GM12891 (cell line): ENCODE measurements at places on chromosomes 3 and 15.

DNA sequence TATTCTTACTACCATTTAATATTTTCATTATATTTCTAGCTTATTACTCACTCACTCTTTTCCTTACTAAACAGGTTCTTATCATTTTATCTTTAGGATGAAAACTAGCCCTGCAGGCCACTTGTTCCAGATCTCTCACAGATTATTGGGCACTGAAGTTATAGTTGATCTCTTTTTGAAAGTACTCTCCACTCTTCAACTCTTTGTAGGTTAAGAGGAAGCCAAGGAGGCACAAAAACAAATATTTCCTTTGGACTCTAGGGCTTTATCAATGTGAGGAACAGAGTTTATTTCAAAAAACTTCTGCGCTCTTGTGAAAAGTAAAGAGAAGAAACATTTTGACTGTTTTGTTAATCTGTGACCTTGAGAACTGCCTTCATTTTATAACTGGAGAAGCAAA is 96.0 kb upstream of the NPHP3 start:
- no peak for DNase-seq

GRCh38 chr3:149315694-149316093 is 17.7 kb downstream of the TM4SF18 start:
- no peak for DNase-seq

GRCh38 chr3:184639351-184639750 is 72.5 kb downstream of the MAGEF1 start:
- DNase-seq = no peak

GRCh38 chr15:89341316-89342005 is 6.8 kb upstream of the POLG start:
- DNase-seq = no peak

DNA sequence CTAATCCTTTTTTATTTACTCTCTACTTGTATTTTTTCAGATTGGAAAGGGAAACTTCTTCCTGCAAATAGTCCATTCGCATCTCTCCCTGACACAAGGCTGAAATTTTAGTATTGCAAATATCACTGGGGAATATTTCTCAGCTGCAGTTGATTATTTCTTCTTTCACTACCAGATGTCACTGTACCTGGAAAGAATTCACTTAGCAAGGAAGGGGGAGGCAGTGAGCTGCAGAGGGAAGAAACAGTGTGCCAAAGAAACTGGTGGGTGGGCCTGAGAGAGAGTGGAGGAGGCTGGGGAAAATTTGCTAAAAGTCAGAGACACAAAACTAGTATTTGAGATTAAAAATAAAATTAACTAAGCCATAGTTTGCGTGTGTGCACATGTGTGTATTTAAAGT is 142.3 kb upstream of the STT3B start:
- no peak for DNase-seq

DNA sequence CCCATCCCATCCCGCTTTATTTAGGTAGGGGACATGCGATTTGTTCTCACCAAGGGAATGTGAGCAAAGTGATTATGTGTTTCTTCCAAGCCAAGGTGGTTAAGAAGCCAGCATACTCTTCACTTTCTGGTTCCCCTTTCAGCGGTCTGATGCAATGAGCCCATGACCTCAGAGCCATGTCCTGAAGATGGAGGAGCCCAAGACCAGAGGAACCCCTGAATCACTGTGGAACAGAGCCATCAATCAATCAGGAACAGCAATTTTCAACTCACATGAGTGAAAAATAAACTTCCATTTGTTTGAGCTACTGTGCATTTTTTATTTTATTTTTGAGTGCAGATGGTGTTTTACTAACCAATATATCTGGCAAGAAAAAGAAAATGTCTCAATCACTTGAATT is 10.8 kb downstream of the THRB start:
- DNase-seq = no peak

DNA sequence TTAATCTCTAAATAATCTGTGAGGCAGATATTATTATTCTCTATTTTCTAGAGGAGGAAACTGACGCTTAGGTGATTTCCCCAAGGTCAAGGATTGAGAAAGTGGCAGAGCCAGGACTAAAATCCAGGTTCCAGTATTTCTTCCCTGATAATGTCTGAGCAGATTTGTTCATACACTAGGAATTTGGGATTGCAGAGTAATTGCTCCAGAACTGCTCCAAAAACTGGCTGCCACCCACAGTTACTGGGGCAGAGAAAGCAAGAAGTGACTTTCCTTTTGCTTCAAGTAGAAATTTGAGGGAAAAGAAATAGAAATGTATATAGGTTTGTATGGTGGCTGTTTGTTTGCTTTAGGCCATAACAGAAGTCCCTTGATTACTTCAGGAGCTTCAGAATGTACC is 60.6 kb downstream of the SLC12A8 start:
- no peak for DNase-seq

DNA sequence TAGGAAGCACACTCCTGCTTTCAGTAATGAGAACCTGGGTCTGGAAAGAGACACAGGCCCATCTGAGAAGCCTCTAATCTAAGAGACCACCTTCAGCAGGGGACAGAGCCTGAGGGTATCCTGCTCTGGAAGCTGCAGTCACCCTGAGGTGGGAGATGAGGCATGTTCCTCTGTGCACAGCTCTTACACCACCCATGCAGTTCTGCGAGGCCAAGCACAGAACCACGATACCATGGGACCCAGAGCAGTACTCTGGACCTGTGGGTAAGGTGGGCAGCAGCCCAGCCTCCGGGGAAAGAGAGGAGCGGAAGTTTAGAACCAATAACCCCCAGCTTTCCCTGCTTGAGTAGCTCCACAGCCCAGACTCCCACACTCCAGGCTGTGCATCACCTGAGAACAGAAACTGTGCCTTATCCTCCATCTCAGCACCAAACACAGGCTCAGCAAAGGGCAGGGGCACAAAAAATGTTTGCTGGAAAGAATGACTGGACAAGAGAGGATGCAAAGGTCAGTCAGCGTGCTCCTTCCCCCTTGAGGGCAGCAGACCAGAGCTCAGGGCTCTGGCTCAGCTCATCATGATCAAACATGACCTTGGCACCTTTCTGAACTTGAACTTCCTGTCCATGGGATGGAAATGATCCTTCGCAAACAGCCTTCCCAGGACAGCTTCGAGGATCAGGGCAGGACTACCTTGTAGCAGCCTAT is 43.1 kb downstream of the RBPMS2 start:
- DNase-seq = no peak

GRCh38 chr3:138578141-138578540 is 15.9 kb downstream of the CEP70 start:
- no peak for DNase-seq

GRCh38 chr3:23991683-23992628 is 46.9 kb downstream of the NR1D2 start:
- no peak for DNase-seq

DNA sequence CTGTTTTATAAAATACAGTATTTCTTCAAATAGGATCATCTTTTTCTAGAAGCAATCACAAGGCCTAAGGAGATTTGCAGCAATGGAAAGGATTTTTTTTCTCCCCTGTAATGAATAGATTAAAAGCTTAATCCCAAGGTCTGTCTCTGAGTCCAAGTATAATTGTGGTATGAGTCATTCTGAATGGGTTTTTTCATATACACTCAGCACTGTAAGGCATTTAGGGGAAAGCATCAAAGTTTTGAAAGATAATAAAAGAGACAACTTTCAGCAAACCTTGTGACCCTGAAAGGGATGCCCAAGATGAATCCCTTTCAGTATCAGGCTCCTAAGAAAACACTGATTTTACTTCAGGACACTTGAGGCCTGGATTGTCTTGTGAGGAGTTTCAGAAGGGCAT is 23.3 kb upstream of the LARS2 start:
- no peak for DNase-seq

DNA sequence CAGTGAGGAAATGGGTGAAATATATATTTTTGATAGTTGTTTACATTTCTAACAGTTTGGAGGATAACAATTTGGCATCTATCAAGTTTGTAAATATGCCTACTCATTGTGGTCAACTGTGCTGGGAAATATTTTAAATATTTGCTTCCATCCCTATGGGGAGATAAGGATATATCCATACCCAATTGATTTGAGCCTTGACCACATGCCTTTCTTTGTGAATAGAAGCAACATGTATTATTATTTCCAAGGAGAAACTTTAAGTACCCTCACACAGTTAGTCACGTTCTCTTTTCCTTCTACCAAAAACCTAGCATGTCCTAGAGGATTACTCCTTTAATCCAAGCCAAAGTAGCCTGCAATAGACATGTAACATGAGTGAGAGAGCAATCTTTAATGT is 245.4 kb upstream of the CBLB start:
- DNase-seq = no peak

DNA sequence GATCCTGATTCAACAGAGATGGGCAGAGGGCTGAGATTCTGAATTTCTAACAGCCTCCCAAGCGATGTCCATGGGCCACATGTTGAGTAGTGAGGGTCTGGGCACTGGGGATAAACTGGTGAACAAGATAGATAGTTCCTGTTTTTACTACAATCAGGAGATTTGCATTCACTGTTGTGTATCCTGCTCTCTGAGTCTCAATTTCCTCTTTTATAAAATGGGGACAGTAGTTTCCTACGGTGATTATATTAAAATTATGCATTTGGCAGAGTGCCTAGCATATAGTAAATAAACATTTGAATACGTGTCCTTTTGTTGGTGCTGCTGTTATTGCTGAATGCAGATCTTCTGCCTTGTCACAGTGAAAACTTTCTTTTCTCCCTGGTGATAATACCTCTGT is 102.5 kb downstream of the MYH15 start:
- DNase-seq = no peak

- no peak for DNase-seq
These were observed 57.2 kb downstream of the SEC22A start for GRCh38 chr3:123258811-123259420.

DNA sequence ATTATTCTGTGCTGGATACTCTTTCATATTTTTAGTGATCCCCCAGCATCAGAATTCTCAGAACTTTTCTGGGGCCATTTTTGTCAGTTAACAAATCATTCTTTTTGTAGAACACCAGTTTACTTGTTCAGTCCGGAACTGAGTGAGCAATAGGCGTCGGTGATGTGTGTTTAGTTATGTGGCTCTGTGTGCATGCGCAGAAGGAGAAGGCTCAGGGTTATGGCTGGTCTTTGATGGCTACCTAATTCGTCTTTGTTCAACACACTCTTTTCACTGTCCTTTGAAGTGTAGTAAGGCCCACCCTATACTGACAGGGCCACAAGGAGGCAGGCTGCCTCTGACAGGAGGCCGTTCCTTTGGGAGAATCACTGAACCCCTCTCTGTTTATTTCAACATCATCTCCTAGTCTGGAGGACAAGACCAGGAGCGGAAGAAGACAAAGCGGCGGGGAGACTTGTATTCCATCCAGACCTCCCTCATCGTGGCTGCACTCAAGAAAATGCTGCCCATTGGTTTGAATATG is 158.2 kb upstream of the CHRM5 start:
- DNase-seq = no peak

DNA sequence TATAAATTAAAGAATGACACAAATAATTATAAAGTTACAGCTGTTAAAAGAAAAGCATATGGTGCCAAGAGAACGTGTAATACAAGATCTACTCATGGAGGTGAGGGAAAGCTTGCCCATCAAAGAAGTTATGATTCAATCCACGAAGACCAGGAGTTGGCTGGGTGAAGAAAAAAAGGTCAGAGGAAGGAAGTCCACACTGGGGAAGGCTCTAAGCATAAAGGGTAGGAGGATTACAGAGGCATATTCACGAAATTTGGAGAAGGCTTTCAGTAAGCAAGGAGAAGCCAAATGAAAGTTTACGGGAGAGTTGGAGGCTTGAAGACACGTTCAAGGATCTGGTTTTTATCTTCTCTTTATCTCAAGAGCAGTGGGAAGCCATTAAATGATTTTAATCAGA is 1.8 kb upstream of the TGFBR2 start:
- no peak for DNase-seq

- DNase-seq = no peak
These were observed 1.5 kb downstream of the ACAD11 start for GRCh38 chr3:132657869-132658747.

DNA sequence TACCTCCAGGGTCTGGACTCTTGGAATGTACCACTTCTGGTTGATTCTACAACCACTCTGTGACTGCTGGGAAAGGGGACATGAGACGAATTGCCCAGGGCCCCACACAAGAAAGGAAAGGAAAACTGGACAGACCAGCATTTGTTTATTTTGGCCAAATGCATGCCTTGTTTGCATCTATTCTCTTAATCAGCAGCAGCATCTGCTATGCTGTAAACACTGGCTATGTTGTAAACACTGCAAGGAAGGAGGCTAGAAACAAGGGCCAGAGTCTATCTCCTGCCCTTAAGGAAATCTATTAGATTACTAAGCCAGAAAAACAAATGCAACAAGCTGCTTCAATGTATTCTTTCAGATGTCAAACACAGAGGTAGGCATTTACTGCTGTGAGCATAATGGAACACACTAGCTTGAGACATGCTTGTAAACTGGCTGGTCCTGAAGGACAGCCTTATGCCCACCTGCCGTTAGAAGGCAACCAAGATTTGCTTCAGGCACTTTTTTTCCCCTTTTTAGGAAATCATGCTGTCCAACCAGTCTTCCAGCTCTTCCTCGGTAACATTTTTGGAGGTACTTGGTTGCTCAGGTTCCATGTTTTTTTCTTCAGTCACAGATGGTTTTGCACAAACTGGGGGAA is 102.1 kb upstream of the CHRM5 start:
- DNase-seq = no peak

DNA sequence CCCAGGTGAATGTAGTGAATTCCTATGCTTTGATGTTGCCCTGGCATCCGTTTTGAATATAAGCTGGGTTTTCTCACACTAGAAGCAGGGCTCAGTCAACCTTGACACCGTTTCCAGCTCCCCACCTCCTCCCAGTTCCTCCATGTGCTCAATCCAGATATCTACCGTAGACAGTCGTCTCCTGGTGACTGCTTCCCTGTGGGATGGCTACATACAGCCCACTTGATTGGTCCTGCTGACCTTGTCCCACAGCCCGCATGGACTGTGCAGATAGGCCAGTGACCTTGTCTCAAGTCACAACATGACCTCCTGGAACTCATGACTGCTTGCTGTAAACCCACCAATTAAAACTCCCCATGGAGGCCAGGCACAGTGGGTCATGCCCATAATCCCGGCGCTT is 8.1 kb downstream of the SEMA7A start:
- no peak for DNase-seq

- DNase-seq = no peak
These were observed 19.5 kb downstream of the ANKUB1 start for GRCh38 chr3:149772861-149773260.

DNA sequence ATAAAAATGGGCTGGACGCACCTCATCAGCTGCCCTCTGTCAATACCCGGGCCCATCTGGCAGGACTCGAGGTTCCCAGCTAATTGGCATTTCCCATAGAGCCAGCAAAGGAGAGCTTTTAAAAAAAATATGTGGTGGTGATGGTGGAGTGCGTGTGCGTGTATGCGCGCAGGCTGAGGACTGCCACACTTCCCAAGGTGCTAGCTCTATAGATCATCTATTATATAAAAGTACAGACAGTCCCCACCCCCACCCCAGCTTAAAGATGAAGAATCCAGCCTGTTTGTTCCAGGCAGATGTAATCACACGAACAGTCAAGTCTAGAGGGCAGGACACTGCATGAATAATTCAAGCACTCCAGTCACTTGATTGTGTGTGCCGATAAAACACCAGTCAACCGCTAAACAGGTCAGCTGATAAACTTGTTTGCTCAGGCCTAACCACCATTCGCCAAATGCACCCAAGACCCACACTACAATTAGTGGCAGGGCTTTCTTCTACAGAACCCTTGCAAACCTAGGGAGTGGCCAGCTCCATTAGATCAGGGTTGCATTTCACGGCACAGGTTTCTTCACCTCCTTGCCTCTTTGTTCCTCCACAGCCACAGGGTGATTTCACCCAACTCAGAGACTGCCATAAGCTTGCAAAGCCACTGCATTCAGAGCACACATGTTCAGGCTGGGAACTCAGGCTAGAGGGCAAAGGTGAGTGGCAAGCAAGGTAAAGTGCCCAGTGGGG is 5.8 kb downstream of the TLE3 start:
- DNase-seq = no peak
